ENCODE measurements at places on chromosomes 6 and 20.

- no peak for DNase-seq
These were observed 67.2 kb upstream of the DEFB112 start for GRCh38 chr6:50116797-50117542.

DNA sequence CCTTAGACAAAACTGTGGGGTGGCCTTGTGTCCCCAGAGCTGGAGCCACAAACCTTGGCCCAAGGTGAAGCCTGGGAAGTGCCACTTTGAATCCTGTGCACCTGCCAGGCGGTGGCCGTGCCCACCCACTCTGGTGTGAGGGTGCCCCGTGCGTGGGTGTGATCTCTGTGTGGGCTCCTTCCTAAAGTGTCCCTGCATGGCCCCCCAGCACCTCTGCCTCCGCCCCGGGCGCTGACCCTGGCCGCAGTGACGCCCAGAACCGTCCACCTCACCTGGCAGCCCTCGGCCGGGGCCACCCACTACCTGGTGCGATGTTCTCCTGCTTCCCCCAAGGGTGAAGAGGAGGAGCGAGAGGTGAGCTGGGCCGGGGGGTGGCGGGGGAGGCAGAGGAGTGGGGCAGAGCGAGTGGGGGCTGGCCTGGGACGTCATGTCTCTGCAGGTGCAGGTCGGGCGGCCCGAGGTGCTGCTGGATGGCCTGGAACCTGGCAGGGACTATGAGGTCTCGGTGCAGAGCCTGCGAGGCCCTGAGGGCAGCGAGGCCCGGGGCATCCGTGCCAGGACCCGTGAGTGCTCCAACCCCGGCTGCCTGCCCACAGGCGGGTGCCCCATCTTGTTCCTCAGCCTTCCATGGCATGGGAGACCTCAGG is 18.3 kb downstream of the COL20A1 start:
- DNase-seq, result no peak

DNA sequence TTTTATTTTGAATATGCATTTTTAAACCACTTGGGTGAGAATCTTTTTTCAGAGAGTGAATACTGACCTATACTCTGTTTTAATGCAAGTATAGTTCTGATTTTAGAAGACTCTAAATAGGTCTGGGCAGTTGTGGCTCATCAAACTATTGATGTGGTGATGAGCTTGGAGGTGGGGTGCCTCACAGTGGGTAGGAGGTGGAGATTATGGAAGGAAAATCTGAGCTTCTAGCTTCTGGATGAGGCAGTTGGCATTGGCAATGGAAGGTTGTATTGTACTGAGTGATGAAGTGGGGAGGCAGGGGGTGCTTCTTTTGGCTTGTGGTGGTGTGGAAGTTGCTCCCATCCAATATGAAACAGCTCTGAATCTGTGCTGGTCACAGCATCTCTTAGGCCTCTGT is 52.7 kb downstream of the VAPB start:
- DNase-seq, result no peak

DNA sequence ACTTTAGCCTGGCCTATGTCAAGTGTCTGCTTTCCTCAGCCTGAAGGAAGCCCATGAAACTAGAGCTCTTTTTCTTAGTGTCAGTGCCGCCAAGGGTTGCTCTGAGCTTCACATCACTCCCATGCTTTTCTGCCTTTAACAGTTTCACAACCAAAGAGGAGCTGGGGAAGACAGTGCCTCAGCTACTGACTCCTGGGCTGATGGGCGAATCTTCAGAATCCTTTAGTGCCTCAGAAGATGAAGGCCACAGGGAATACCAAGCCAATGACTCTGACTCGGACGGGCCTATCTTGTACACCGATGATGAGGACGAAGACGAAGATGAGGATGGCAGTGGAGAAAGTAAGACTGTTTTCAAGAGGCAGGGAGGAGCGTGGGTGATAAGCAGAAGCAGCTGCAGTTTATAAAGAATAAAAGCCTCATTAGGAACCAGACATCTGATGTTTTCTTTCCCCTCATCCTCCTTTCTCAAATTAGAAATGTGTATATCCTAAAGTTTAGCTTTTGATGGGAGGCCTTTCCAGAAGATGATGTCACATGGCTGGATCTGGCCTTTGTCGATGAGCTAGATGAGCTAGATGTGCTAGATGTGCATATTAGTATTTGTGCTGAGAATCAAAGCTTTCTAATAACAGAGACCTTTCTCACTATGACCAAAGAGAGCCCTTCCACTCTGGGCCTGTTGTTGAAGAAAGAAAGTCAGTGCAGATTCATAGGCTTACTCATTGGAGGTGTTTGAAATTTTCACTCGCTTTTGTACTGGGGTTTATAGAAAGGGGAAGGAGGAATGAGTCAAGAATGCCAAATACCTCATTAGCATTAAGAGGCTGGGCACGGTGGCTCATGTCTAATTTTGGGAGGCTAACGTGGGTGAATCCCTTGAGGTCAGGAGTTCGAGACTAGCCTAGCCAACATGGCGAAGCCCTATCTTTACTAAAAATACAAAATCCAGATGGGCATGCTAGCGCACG is 70.7 kb upstream of the LTV1 start:
- no peak for DNase-seq

DNA sequence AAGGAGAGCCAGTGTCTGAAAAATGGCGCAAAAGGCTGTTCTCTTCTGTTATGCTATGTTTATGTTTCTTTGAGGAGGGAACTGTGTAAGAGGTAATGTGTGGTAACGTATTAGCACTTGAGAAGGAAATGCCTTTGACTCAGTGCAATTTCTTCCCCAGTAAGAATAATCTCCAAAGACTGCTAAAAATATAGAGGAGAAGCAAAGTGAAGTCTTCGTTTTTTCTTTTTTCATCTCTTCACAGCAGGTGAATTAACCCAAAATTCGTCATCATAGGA is 47.1 kb upstream of the IFNGR1 start:
- DNase-seq, result no peak

DNA sequence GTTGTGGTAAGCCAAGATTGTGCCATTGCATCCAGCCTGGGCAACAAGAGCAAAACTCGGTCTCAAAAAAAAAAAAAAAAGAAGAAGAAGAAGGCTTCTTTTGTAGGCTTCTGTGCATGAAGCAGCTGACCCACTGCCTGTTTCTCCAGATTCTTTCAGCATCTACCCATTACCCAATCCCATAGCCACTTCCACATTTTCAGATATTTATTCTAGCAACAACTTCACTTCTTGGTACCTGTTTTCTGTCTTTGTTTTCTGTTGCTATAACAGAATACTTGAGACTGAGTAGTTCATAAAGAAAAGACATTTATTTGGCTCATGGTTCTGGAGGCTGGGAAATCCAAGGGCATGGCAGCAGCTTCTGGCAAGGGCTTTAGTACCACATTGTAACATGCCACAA is 95.3 kb upstream of the SGK1 start:
- no peak for DNase-seq

Data from GM20000 (cell line).